Dorsolateral prefrontal cortex (tissue), 122 donors: ENCODE measurements at places on chromosomes 2 and 18. TPM values are rescaled to one million over a fixed set of nuclear protein-coding genes. Genes with fewer than 3 reads are reported as not detected.

DNA sequence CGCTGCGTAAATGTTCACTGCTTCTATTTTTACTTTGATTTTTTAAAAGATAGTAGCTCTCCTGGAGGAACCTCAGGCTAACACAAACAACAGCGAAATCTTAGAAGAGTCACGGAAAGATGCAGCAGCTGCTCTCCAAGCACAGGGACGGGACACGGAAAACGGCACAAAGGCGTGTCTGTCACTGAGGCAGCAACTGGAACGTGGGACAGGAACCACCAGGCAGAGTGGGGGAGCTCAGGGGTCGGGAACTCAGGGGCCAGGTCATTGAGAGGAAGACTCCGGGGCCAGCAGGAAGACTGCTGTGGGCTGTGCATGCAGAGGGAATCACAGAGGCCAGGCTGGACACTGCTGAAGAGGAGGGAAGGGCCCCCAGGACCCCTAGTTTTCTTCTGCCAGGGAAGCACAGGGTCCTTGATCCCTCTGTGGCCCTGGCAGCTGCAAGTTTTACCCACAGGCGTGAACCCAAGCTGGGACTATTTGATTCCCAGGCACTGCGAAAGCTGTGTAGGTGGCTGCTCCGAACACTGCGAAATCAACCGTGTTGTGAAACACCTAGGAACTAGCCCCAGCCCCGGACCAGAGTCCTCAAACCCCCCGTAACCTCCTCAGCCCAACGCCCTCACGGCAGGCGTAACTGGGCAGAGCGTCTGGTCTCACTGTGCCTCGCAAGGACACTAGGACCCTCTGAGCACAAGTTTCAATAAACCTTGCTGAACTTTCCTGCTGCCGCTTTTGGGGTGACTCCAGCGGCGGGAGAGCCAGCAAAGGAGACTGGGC lies 263.0 kb downstream of the EIPR1 start:
- no peak for DNase-seq

- no peak for DNase-seq
Measured at GRCh38 chr2:222261504-222261903, 37.3 kb downstream of the PAX3 start.

GRCh38 chr2:66481100-66481549 lies 46.2 kb downstream of the MEIS1 start:
- no peak for DNase-seq

DNA sequence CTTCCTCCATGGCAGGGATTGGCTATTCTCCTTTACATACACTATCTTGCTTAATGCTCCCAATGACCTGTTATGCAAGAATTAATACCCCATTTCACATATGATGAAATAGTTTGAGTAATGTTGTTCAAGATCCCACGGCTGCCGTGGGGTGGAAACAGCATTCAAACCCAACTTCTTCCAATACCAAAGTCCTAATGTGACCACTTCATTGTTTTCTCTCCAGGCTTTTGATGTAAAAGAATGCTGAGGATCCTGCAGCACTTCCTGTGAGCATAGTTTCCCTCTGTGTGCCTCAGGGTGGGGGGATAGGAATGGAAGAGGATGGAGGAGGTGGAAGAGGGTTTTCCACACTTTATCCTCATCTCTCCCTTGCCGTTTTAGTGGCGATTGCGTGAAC lies 199.4 kb downstream of the IRS1 start:
- no peak for DNase-seq

DNA sequence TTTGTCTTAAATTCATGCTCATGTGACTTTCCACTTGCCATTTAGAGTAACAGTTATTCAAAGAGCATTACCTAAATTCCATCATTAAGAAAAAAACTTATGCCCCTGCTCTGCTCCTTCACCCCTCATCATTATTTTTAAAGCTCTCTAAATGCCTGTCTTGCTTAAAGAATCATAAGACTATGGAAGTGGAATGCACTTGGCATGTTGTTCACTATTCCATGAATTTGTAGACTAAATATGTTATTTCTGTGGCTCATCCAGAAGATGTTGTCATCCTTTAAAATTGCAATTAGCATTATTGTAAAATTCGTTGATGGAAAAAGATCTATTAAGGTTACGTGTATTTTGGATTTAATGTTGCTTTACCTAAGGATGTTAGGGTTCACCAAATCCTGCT lies 61.8 kb downstream of the FMNL2 start:
- no peak for DNase-seq

DNA sequence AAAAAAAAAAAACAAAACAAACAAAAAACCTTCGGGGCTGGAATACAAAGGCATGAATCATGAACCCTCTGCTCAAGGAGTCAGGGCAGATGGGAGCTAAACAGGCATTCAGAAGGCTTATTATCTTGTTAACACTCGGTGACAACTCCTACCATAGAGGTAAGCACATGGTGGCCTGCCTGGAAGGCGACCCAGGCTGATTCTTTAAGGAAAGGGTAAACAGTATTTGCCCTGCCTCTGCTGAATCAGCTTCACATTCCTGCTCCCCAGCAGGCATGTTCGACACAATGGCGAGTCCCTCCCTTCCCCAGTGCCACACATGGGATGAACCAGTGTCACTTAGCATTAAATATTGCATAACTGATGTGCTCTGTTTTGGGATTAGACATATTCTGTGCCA lies 191.9 kb downstream of the ARL4C start:
- no peak for DNase-seq

Gene MAB21L4
- total RNA-seq = not detected

- DNase-seq = no peak
Measured at GRCh38 chr2:115782286-115782685, 1339.8 kb downstream of the DPP10 start.
